ENCODE measurements at places on chromosomes 4 and X.

DNA sequence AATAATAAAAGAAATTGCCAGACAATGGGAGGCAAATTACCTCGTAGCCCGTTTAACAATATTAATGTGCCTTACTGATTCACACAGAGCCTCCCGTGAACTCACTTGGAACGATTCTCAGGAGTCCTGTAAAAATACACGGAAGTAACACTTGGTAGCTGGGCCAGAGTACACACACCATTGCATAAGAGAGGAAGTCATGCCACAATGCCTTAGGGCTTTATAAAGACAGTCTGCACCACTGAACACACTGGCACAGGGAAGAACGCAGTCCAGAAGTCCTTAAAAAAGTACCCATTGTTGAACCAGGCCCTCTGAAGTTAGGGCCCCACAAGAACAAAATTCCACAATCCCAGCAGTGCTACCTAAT, 15.1 kb downstream of the SLC2A9 start:
- DNase-seq = no peak

GRCh38 chr4:62797221-62797620, 1597.1 kb downstream of the ADGRL3 start:
- DNase-seq = no peak

DNA sequence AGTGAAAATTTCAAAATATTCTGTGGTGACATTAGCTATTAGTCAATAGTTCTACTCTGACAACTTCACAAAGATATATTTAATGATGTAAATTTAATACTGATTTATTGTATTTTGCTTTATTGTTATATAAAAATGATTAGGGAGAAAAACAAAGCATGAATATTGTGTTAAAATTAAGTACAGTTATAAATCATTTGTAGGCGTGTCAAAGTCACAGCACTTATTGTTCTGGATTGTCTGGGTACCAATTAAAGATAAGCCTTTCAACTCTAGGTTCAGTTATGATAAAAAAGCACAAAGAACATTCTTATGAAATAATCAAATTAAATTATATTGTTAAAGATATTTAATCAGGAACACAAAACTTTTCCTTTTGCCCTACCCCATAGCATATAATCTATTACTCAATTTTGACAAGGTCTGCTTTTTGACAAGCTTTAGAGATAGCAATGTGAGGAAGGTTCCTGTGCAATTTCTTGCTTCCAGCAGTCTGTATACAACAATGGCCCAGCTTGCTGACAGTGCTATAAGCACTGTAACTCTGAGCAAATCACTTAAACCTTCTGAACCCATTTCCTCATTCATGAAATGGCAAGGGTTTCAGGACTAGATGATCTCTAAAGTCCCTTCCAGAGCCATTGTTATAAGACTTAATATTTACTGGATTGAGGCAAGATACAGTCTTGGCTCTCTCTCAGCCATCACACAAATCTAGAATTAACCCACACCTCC, 910.3 kb upstream of the LCORL start:
- no peak for DNase-seq

DNA sequence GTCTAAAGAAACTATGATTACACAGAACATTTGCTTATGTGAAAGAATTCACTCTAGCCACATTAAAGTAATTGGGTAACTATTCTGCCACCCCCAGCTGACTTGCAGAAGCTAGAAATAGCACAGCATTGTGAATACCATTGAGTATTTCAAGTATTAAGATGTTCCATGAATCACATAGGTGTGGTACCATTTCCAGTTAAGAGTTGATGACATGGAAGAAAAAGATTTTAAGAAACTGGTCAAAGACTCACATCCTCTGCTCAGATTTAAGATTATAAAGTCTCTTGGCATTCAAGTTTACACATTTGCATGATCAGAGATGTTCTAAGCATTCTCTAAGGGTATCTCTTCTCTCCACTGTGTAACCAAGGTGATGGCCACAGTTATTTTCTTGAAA, 287.5 kb downstream of the CAMK2D start:
- DNase-seq = no peak

- DNase-seq = no peak
Measured at GRCh38 chr4:153668647-153669046, 15.4 kb upstream of the TLR2 start.

- no peak for DNase-seq
Measured at GRCh38 chr4:183321079-183321478, 1.0 kb upstream of the CLDN22 start.

DNA sequence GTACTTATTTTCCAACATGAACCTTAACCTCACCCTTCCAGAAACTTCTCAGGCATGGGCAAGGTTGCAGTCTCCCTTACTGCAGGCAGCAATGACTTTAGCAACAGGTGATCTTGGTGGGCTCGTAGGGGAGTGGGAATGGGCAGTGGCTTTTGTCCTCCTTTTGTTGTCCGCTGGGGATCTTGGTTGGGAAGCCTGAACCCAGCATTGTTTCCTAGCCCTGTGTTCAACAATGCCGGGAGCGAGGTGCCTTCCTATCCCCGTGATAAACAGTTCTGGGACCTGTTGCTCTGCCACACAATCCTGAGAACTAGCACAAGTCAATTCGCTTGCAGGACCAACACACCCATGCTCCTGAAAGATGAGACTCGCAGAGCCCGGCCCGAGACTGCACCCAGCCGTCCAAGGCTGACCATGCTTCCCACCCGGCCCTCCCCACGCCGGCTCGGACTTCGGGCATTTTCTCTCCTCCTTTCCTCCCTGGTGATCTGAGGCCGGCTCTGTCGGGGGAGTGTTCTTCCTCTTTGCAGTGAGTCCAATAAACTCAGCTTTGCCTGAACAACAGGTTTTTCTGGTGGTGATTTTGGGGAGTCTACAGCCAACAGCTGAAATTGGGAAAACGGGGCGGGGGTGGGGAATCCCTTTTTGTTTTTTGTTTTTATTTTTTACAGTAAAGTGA, 20.2 kb downstream of the IRAK1 start:
- no peak for DNase-seq

GRCh38 chr4:94032754-94033153, 174.9 kb upstream of the SMARCAD1 start:
- no peak for DNase-seq

- no peak for DNase-seq
Measured at GRCh38 chrX:98299785-98300184, 1416.1 kb downstream of the RPA4 start.

- DNase-seq = no peak
Measured at GRCh38 chr4:77074381-77074831, 1.4 kb downstream of the CCNI start.

- DNase-seq = no peak
Measured at GRCh38 chr4:158255727-158256324, 45.5 kb downstream of the TMEM144 start.

GRCh38 chr4:166363198-166363597, 490.2 kb downstream of the TLL1 start:
- no peak for DNase-seq

DNA sequence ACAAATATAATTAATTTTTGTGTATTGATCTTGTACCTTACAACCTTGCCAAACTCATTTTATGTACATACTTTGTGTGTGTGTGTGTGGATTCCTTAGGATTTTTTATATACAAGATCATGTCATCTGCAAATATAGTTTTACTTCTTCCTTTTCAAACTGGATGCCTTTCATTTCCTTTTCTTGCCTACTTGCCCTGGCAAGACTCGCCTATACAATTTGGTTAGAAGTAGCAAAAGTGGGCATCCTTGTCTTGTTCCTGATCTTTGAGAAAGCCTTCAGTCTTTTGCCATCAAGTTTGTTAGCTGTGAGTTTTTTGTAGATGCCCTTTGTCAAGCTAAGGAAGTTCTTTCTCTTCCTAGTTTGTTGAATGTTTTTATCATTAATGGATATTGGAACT, 30.5 kb downstream of the RUFY3 start:
- no peak for DNase-seq

- DNase-seq = no peak
Measured at GRCh38 chr4:26141911-26142638, 178.7 kb upstream of the RBPJ start.

DNA sequence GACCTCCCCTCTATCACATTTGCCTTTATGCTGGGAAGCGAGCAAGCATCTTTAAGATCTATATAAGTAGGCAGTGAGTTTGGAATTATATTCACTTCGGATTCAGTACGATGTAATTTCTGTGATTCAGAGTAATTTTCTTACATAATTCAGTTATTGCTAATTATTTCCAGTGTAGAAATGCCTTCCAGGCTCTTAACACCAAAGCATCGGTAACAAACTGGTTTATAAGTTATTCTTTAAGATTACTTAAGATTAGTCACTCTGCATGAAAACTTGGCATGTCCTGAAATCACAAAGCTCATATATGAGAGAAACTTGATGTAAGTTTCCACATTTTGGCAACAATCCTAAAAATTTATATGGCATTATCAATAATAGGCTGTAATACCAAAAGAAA, 120.8 kb downstream of the ADAMTS3 start:
- no peak for DNase-seq

GRCh38 chrX:9310616-9311015, 154.2 kb upstream of the TBL1X start:
- DNase-seq = no peak

DNA sequence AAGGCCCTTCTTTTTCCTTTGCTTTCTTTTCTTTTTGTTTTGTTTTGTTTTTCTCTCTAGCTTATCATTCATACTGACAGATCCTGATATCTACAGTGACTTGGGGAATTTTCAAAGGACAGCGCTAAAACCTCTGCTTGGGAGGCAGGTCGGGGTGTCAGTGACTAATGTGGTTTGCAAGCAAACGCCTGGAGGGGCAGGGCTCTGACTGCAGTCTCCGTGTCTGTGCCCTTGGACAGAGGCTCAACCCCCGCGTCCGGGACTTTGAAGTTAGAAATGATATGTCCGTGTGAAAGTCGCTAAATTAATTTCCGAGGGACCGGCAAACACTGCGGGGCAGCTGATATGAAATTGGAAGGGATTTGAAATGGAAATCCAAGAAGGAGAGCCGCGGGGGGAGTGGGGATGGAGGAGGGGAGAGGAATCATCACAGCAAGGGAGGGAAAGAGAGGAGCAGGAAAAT, 312.4 kb downstream of the DHRSX start:
- DNase-seq = no peak

DNA sequence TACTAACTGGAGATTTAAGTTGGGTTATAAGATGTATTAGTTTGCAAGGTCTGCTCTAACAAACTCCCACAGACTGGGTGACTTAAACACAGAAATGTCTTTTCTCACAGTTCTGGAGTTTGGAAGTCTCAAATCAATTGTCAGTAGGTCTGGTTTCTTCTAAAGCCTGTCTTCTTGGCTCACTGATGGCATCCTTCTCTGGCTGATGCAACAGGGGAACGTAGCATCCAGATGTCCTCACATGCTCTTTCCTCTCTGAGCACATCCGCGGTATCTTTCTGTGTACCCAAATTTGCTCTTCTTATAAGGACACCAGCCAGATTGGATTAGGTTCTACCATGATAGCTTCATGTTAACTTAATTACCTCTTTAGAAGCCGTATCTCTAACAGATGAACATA, 63.2 kb upstream of the BMP3 start:
- no peak for DNase-seq

GRCh38 chr4:8262637-8263322, 6.8 kb upstream of the HTRA3 start:
- DNase-seq = no peak

DNA sequence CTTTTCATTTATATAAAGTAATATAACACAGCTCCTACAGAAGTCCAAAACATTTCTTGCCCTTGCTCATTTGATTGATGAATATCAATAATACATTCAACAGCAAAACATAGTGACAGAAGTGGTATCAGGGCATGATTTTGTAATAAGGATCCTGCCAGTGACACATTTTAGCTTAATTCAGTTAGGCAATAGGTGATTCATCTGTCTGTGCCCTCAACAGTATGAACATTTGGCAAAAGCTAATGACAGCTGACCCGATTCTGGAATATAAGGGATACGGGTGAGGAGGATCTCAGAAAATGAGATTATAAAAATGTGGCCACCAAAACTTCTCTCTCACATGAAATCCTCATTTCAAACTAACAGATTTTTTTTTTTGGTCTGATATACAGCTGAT, 294.0 kb downstream of the CAMK2D start:
- no peak for DNase-seq

DNA sequence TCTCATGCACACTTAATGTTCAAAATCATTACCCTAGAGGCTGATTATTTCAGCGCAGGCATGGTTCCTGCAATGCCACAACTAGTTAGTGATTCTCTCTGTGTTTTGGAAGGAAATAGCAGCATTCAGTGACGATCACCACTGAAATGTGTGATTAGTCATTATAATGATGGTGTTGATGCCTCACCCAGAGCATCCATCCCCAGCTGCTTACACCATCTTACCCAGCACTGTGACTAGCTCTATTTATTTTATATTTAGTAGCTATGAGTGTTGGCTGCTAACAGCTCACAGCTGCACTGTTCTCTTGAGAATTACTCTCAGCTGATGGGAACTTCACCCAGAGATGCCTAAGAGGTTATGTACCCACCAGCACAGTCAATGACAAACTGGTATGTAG, 60.5 kb upstream of the TSPAN7 start:
- DNase-seq = no peak

- DNase-seq = no peak
Measured at GRCh38 chrX:38045538-38046096, 39.3 kb downstream of the SYTL5 start.

- no peak for DNase-seq
Measured at GRCh38 chrX:51894697-51895336, 1.4 kb downstream of the MAGED1 start.

DNA sequence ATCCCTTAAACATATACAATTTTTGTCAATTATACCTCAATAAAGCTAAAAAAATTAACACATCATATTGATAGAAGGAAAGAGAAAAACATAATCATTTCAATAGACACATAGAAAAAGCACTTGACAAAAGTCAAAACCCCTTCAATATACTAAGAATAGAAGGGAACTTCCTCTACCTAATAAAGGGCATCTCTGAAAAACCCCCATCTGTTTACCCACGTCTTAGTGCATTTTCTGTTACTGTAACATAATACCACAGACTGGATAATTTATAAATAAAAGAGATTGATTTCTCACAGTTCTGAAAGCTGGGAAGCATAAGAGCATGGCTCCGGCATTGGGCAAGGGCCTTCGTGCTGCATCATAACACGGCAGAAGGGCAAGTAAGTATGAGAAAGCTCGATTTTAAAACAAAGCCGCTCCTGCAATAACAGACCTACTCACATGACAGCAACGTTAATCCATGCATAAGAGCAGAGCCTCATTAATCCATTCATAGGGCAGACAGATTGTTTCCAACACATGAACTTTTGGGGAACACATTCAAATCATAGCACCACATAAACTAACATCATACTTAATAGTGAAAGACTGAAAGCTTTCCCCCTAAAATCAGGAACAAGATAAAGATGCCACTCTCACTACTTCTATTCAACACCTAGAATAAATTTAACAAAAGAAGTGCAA, 15.7 kb downstream of the STEEP1 start:
- no peak for DNase-seq

GRCh38 chr4:200936-201335, 76.6 kb downstream of the ZNF718 start:
- DNase-seq = no peak

GRCh38 chrX:66625525-66625924, 13.4 kb downstream of the EDA2R start:
- DNase-seq = no peak

DNA sequence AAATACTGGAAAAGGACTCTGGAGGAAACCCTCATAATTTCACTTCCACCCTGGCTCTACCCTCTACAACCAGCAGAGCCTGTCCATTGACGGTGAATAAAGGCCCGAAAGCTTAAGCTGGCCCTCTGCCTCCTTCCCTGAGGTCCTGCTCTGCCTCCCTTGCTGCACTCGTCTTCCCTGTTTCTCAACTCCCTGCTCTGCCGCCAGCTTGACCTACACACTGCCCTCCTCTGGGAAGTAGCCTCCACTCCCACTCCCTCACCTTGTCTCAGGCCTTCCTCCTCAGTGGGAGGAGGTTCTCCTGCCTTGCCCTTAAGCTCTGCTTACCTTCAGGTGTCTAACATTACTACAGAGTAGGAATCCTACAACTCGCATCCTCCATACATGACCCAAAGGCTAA, 608.6 kb upstream of the NR3C2 start:
- DNase-seq = no peak
